Stimulated activated CD8-positive, alpha-beta memory T cell treated with anti-CD3 and anti-CD28 coated beads, Interleukin-4, amount 100 ng/mL, for 1 hour (primary cell): ENCODE measurements at places on chromosomes 11 and 22.

DNA sequence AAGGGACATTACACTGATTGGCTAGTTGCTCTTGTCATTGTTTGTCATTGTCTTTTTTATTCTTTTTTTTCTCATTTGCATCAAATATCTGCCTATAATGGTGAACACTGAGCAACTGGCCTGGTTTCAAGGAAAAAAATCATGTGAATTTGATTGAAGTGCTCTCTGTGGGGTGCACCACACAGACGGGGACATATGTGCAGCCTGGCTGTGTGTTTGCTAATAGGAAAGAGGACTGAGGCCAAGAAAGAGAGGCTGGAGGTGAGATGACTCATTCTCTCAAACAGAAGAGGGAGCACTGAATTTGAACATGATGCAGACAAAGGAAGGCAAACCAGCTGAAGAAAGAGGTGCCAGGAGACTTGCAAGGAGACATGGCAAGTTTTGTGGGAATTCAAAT is 684.9 kb upstream of the CCDC90B start:
- DNase-seq, result no peak

- DNase-seq, result no peak
Measured at GRCh38 chr22:36367066-36367465, 20.7 kb downstream of the MYH9 start.

GRCh38 chr11:17570034-17570433 is 23.0 kb downstream of the OTOG start:
- no peak for DNase-seq

- no peak for DNase-seq
Measured at GRCh38 chr11:111693224-111693937, 72.8 kb downstream of the PPP2R1B start.

DNA sequence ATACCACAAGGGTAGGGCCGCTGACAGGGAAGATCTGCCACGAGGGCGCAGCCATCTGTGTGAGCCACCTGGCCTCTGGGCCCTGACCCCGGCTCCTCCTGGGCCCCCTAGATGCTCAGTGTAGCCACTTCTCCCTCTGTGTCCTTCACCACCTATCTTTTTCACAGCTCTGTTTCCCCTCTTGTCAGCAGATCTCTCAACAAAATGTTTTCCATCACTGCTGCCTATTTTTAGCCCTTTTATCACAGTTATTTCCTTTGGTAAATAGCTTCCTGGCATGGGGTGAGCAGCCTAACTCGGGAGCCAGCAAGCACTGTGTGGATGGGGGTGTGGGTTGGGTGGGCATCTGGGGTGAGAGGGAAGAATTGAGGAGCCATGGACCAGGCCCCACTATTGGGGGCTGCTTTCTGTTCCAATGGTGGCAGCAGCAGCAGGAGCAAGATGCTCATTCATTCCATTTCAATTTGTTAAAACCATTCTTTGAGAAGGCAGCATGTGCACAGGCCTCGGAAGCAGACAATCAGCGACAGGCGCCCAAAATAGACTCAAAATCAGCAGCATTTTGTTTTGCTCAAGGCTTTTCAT is 135.2 kb upstream of the NAV2 start:
- DNase-seq, result no peak

- DNase-seq, result no peak
Measured at GRCh38 chr11:19631712-19632498, 80.7 kb upstream of the NAV2 start.

- no peak for DNase-seq
Measured at GRCh38 chr11:35214792-35215193, 75.8 kb downstream of the CD44 start.

GRCh38 chr11:10778217-10778970 is 27.3 kb downstream of the CTR9 start:
- DNase-seq, result no peak

DNA sequence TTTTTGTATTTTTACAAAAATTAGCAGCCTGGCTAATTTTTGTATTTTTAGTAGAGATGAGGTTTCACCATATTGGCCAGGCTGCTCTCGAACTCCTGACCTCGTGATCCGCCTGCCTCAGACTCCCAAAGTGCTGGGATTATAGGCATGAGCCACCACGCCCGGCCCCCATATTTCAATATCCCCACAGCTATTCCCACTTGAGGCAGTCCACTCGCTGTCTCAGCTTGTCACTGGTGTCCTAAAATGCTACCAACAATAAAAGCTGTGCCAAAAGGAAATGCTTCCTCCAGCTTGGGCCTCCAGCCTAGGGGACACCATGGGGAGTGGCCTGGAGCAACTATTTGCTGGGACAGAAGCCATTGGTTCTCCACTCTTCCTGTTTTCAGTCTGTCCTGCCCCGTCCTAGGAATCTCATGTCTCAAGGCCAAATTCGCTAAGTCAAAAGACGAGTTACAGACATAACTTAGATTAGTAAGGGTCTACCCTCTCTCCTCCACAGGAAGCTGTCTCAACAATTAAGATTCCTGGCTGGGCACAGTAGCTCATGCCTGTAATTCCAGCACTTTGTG is 7.3 kb upstream of the SPINDOC start:
- no peak for DNase-seq

GRCh38 chr11:124586238-124586860 is 16.6 kb downstream of the OR8A1 start:
- DNase-seq, result no peak

DNA sequence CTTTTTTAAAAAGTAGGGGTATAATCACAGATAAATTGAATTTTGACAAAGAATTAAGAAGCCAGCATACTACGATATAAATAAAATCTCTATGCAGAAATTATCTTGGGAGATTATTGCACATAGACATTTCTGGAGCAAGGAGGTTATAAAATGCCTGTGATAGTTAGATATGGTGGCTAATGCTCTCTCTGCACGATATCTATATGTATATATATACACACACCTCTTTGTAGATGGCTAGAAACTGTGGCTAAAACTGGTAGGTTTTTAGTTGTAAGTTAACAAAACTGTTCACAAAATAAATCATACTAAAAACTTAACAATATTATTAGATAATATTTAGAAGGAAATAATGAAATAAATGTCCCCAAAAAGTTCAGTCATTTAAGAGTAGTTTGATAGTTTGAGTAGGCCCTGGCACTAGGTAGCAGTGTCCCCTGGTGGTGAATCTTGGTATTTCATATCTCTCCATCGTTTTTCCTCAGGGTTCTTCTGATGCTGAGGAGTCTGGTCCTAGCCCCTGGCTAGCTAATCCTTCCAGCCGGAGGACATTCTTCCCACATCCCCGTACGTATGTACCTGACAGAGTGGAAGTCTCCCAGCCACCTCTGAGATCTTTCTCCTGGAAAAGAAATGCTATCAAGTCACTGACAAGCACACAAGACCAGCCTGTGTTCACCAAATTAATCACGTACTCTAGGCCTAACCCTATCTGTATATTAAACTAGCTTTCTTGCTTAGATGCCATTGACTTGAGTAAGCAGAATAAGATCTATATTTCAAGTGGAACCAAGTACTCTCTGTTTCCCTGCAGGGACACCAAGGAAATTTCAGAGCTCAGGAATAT is 32.2 kb downstream of the ART5 start:
- no peak for DNase-seq
